AG09319 (cell line): ENCODE measurements at places on chromosomes 4 and X.
A peak's percentile ranks its signal among the peaks of the same experiment; 100 is the strongest.

GRCh38 chrX:40095583-40096394 is 2.0 kb downstream of the BCOR start:
- DNase-seq = no peak

DNA sequence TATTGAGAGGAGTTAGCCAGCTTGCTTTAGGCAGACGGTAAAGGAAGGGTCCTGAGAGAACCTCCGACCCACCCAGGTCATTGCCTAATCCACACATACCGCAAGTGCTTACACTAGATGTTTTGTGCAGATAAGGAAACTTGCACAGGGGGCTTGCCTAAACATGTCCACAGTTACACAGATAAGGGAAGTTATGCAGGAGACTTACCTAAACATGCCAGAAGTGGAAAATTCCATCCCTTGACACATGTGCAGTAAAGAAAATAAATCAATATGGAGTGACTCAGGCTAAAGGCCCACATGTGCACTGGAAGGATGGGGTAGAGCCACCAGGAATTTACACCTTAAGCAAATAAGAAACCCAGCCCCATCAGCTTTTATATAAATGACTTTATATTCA is 232.8 kb upstream of the HDX start:
- no peak for DNase-seq

- DNase-seq = no peak
Measured at GRCh38 chr4:67126570-67126969, 418.7 kb downstream of the CENPC start.

DNA sequence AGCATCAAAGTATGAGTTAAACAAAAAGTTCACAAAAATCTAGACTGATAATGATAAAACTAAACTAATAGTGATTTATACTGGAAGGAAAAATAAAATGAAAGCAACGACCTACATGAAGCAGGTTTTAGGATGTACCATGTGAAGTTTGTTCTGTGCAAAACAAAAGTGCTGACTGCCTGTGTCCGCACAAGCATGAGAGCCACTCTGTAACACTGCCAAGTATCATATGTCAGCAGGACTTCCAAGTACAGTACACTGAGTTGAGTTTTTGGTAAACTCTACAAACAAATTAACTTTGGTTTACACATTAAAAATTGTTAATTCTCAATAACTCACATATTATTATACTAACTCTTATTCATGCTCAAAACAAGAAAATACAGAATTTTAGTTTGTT is 459.0 kb downstream of the PDGFC start:
- peak; percentile 12 for DNase-seq

DNA sequence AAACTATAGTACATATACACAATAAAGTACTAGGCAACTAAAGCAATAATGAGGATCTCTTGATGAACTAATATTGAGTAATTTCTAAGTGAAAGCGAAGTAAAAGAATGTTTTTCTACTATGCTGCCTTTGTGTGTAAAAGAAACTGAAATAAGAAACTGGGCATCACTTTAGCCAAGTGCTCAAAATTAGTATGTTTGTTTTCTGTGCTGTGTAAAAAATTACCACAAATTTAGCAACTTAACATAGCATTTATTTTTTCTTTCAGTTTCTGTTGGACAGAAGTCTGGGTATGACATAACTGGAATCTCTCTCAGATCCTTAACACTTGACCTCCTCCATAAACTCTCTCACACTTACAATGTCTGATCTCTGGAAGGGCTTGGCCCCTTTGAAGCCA is 687.1 kb upstream of the MAGEB2 start:
- no peak for DNase-seq

GRCh38 chrX:54496936-54497335 is 902 bp upstream of the FGD1 start:
- DNase-seq = no peak

DNA sequence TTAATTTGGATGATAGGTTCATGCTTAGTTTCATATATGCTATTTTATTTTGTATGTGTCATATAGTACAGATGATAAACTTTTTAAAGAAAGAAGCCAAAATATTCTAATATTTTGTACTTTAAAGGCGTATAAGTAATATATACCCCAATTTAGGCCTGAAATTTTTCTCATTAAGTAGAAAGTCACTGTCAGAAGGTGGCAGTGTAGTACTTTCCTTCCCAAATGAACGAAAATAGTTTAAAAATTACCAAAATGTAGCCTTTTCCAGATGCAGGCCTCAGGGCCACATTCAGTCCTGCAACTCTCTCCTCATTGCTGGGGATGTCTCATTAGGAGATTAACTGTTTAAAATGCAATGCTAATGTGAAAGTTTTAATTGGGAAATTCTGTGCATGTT is 1263.6 kb downstream of the C4orf33 start:
- DNase-seq = peak; percentile 3

GRCh38 chrX:20382518-20383297 is 116.0 kb upstream of the RPS6KA3 start:
- no peak for DNase-seq

GRCh38 chr4:28287831-28288233 is 1427.2 kb downstream of the STIM2 start:
- DNase-seq = peak; percentile 96

DNA sequence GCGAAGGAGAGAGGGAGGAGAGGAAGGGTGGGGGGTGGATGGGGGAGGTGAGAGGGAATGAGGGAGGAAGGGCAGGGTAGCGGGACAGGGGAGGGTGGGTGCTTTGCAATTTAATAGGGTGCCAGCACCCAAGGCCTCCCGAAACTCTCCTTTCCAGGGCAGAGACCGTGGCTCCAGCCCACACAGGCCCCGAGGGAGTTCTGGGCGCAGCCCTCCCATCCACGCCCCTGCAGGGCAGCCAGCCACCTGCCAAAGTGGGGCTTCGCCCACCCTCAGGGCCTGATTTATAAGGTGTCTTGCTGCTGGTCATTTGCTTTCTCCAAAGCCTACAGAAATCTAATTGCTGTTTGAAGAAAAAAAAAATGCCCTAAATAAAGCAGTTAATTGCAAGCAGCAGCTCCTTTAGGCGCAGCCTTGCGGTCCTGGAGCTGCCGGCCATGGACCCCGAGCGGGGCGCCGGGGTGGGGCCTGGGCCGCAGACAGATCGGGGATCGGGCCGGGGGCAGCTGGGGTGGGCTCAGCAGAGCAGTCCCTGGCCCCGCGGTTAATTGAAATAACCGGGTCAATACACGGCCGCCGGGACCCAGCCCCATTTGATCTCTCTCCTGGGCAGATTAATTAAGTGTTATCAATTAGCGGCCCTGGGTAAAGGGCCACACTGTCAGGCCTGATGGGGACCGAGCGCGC is 106.0 kb upstream of the NKX1-1 start:
- no peak for DNase-seq

GRCh38 chr4:24382381-24382780 is 202.0 kb downstream of the DHX15 start:
- no peak for DNase-seq
